ENCODE measurements at places on chromosomes 1 and 21. TPM values are rescaled to one million over a fixed set of nuclear protein-coding genes. Genes with fewer than 3 reads are reported as not detected.

DNA sequence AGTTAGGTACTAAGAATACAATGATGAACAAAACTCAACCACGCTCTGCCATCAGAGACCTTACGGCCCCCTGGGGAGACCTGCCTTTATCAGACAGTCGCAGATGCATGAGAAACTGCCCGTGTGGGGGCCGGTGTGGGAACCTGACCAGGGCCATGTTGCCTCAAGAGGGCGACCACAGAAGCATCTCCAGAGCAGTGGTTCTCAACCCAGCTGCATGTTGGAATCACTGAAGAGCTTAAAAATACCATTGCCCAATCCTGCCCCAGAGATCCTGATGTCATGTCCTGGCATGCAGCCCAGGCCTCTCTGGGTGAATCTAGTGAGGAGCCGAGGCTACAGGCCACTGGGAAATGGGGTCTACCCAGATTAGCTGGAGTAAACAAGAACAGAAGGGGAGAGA is 108.7 kb downstream of the PRDM2 start:
- DNase-seq = no peak

GRCh38 chr1:41428738-41429640 is 55.5 kb downstream of the EDN2 start:
- no peak for DNase-seq

DNA sequence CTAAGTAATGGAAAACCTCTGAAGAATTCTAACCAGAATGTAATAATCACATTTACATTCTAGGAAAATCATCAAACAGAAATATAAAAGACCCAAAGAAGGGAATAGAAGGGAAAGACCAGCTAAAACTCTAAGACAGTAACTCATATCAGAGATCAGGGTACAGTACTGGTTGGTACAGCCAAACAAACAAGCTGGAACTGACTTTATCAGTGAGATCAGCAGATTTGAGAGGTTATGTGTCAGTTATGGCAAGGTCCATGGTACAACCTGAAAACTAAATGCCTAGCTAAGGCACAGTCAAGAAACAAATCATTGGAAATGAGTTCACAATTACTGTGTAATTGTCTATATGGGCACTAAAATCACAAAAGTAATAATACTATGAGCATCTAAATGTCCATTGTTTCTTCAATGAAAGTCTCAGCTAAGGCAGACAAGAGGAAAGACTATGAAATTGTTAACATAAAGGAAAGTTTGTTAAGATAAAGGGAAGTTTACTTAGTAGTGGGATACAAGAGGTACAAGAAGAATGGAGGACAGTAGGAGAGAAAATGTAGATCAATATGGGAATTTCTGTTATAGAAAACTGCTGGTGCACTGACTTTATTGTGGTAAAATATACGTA is 75.8 kb downstream of the TRIM33 start:
- DNase-seq = no peak

GRCh38 chr1:91712981-91713841 is 172.7 kb downstream of the TGFBR3 start:
- no peak for DNase-seq

- DNase-seq = no peak
These were observed 19.8 kb downstream of the LRRC38 start for GRCh38 chr1:13494025-13494424.

GRCh38 chr1:231918239-231919015 is 291.8 kb downstream of the DISC1 start:
- DNase-seq = no peak

The VAV3 gene
- total RNA-seq = 113 TPM

The HSPA6 gene
- total RNA-seq = 1.3 TPM

The DENND2C gene
- total RNA-seq = 2.6 TPM

GRCh38 chr21:44337941-44338895 is 972 bp downstream of the CFAP410 start:
- DNase-seq = no peak

The IQCC gene
- total RNA-seq = 2.3 TPM

DNA sequence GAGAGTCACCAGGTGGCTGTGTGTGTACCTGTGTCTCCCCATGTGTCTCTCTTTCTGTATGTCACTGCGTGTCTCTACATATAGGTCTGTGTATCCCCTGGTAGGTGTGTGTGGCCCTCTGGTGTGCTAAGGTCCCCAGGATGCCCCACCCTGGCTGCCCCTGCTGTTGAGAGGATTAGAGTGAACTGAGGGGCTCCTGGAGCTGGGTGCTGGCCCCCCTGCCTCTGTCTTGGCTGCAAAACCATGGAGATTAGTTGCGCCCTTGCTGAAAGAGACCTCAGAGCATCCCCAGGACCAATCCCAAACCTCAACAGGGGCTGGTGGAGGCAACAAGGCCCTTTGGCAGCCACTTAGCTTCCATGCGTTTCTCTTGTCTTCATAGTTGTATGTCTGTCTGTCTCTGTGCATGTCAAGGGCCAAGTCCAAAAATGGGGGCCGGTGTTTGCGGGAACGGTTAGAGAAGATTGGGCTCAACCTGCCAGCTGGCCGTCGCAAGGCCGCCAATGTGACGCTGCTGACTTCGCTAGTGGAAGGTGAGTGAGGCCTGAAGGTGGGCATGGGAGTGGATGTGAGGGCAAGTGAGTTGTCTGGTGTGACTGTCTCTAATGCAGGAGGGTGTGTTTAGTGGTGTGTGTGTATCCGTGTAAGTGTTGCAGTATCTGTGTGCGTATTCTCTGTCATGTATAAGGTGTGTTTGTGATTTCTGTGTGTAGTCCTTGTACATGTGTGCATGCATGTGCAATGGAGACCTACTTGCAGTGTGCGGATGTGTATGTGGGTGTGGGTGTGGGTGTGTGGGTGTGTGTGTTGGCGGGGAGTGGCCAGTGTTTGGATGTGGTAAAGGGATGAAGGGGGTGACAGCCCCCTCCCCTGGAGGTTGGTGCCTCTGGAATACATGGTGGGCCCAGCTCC is 16.7 kb downstream of the TFAP2E start:
- DNase-seq = no peak

DNA sequence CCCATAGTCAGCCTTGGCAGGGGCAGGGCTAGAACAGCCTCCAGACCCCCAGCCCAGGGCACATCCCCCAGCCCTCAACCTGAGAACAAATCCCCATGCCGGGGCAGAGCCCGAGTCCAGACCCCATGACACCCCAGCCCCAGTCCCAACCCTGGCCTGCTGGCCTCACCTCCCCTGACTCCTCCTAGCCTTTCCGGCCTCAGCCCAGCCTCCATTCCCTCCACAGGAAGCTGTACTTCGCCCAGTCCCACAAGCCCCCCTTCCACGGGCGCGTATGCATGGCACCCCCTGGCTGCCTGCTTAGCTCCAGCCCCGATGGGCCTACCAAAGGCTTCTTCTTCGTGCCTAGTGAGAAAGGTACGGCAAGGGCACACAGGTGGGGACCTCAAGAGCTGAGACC is 50.4 kb downstream of the DISP3 start:
- no peak for DNase-seq

DNA sequence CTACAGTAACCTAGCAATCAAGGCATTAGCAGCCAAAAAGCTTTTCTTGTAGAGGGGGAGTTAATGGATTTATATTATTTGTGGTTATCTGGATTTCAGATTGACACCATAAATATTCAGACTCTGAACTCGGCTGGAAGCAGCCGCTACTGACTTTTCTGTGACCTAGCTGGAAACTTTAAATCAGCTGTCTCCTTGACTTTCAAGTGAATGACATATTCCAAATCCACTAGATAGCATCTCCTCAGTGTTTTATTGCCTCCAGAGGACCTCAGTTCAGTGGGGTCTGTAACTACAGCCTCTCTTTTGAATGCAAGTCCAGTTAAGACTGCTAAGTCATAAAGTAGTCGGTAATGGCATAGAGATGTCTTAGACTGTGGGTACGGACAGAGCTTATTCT is 448.5 kb downstream of the NUF2 start:
- no peak for DNase-seq

GRCh38 chr1:26353210-26353859 is 595 bp downstream of the CRYBG2 start:
- no peak for DNase-seq

The ALPL gene
- total RNA-seq = 98.0 TPM

DNA sequence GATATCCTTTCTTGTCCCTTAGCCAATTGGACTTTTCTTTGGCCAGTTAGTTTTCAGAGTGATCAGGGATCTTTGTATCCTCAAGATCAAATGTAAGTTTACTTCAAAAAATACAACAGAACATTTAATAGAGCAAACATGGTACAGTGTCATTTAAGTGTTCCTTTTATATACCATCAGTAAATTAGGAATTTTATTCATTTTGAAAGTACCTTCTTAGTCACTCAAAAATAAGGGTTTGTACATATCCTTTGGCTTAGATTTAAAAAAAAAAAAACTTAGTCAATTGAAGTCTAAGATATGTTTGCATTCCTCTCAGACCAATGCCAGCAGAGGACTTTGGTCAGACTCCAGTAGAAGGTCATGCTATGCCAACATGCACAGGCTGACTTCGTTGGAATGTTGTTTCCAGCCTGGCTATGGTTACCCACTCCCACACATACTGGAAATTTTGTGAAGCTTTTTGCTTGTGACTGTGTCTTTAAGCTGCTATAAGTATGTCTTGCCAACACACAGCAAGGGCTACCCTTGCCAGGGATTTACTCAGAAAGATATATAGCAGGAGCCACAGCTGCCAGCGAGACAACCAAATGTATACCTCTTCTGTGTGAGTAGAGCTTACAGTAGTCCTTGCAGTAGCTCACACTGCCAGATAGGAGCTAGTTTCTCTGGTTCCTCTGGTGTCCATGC is 81.5 kb upstream of the LRIF1 start:
- no peak for DNase-seq

GRCh38 chr1:143736562-143736961 is 235.2 kb downstream of the FAM72C start:
- no peak for DNase-seq

The CLEC20A gene
- total RNA-seq = not detected

DNA sequence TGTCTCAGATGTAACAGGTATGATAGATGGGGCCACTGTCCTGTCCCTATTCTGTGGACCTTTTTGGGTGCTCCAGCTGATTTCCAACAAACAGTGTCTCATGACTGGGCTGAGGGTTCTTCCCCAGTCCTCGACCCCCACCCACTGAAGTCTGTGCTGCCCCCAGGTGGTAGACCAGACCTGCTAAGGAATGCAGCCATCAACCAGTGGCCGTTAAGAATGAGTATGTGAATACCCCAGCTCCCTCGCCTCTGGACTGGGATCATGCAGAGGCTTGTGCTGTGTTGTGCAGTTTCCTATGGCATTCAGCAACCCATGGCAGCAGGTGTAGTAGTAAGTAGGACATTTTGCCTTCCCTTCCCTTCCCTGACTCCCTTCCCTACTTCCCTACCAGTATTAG is 183.1 kb upstream of the KAZN start:
- no peak for DNase-seq

- no peak for DNase-seq
These were observed 11.1 kb downstream of the PDZK1 start for GRCh38 chr1:145695821-145696629.

DNA sequence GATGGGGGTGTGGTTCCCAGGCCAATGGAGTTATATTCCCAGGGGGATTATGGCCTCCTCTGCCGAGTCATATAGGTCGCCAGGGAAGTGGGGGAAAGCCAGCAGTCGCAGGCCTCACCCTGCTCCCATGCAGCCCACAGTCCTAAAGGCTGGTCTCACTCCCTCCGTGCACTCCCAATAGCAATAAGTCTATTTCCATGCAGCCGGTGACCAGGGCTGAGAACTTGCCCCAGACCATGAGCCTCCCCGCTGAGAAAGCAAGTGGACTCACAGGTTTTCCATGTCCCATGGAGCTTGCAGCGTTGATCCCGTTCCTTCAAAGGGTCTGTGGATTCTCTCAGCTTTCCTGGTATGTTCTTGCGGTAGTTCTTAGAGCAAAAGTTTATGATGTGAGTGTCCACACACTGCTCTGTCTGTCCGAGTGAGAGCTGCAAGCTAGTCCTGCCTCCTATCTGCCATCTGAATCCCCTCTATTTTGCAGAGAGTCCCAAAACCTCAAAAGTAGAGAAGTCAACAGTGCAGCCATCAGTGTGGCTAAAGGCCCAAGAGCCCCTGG is 81.7 kb upstream of the TMPRSS2 start:
- peak; percentile 34 for DNase-seq

GRCh38 chr1:82214606-82215005 is 413.9 kb downstream of the ADGRL2 start:
- DNase-seq = no peak

DNA sequence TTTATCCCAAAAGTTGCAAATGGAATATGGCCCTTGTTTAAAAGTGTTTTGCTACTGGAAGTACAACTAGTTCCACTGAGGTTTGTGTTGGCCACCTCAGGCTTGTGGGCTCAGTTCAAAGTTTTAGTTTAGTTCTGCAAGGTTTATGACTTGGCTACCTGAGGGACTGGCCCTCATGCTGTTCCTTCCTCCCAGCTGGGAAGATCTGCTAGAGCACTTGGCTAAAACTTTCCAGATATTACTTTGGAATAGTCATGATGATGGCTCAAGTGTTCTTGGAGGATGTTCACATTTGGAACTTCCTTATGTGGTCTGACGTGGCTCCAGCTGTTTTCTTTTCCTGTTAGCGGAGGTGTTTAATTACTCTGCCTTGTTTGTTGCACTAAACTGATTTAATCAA is 110.2 kb upstream of the IVNS1ABP start:
- DNase-seq = no peak

DNA sequence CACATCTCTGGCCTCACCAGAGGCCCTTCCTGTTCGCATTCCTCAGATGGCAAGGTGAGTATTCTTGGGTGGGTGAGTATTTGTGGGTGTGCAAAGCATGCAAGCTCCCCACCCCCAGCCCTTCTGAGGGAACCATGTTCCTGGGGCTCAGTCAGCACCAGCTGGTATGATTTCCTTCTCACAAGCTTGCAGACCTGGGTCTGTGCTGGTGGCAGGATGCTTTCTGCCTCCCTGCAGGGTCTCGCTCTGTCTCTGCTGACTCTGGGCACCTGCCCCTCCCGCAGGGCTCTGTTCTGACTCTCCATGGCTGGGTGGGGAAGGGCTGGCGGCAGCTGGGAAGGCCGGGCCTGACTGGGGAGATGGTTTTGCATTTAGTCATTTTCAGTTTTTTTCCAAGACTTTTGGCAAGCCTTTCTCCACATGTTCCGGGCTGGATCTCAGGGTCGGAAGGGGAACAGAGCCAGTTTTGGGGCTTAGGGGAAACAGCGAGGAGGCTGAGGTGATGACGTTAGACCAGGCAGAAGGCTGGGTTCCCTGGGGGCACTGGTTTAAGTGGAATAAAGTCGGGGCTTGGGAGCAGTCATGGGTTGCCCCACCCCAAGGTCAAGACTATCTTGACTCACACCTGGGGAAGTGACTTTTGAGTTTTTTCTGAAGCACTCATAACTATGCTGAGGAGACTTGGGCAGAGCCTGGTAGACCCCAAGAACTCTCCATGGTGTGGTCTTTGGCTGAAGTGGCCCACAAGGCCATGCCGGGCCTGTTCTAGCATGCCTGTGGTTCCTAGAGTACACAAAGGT is 6.2 kb downstream of the RASSF5 start:
- peak; percentile 64 for DNase-seq

GRCh38 chr1:115062542-115063004 is 26.7 kb downstream of the TSPAN2 start:
- peak; percentile 78 for DNase-seq

The CYP4B1 gene
- total RNA-seq = 74.1 TPM

GRCh38 chr1:109161858-109162606 is 48.1 kb downstream of the ELAPOR1 start:
- peak; percentile 57 for DNase-seq

The MMEL1 gene
- total RNA-seq = 12.7 TPM

The AMPD1 gene
- total RNA-seq = 2.9 TPM

The HSPB7 gene
- 19.0 TPM for total RNA-seq
